ENCODE measurements at places on chromosomes 5 and 9.

GRCh38 chr9:124222918-124223720, 34.6 kb upstream of the NEK6 start:
- DNase-seq: no peak

- no peak for DNase-seq
These were observed 501.0 kb downstream of the GADD45G start for GRCh38 chr9:90105773-90106172.

- no peak for DNase-seq
These were observed 181.0 kb upstream of the PITX1 start for GRCh38 chr5:135214897-135215616.

GRCh38 chr9:120361551-120361950, 218.4 kb downstream of the CDK5RAP2 start:
- no peak for DNase-seq

GRCh38 chr9:88447431-88447830, 59.2 kb downstream of the SPIN1 start:
- DNase-seq: no peak

DNA sequence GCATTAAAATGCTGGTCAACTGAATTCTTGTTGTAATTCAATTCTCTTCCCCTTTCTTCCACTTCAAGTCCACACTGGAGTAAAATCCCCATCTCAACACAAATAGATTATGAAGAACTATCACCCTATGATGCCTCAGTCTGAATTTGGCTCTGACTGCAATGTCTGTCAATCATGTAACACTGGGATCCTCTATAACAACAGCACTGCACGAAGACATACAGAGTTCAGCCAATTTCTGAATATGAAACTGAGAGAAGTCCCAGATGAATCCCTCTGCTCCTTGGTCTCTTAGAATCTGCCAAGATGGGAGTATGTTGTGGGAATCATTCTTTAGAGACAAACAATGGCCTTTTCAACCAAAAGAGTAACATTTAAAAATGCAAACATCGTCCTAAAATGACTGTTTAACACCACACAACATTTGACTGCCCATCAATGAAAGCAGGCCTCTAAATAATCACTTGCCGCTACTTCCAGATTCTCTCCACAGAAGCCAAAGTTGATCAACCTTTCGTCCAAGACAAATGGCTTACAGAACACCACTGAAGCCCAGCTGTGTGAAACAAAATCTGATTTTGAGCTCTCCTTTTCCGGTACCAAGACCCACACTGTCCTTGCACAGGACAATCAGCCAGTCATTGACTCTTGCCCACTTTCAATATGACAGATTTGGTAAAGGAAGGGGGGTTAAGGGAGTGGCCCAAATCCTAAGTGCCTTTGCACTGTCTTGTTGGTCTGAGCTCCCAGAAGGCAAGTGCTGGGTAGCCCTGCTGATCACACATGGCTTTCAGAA, 258.0 kb downstream of the EBF1 start:
- no peak for DNase-seq

GRCh38 chr5:149271716-149272563, at the start of gene AFAP1L1:
Gene AFAP1L1, plus strand, starts transcription at chr5:149271859. Its CDS starts 110 bp downstream, at chr5:149271969.
- peak; percentile 5 for DNase-seq

GRCh38 chr5:30749971-30750370, 443.5 kb upstream of the CDH6 start:
- DNase-seq: no peak

GRCh38 chr5:167050568-167051401, 1240.7 kb upstream of the WWC1 start:
- no peak for DNase-seq

DNA sequence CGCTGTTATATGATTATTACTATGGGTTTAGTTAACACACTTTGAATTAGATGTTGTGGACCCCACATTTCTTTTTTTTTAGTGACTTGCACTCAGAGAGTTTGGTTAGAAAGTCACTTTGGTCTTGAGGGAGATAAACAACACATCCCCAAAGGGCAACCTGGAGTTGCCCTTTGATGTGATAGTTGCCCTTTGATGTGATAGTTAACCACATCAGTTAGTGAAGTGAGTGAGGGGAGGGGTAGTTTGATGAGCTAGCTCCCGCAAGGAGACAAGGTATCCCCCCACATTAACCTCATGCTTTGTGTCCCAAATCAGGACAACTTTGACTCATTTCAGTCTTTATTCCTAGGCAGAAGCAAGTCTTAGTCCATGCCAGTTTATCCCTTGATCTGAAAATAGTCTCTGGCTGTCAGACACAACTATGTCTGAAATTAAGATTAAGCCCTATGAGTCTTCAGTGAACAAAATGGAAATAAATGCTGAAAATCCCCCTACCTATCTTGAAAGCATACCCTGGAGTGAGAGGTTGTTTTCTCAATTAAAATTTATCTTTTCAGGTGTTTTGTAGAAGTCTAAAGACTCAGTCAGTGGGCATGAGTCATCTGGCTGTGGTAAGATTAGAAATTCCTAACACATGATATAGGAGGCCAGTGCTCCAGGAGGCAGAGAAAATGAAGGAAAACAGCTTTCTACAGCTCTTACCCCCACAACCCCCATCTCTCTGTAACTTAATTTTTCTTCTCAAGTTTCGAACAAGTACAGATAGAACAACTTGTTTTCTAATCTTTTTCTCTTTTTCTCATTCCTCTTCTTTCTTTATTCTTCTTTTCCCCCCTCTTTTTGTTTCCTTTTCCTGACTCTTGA, 208.9 kb upstream of the DMRTA1 start:
- DNase-seq: no peak

GRCh38 chr5:115962239-115962564, at the start of gene LVRN:
Gene LVRN, plus strand, starts transcription at chr5:115962475. Its CDS starts 143 bp downstream, at chr5:115962618.
- no peak for DNase-seq

GRCh38 chr5:151646334-151646733, 40.4 kb downstream of the SPARC start:
- DNase-seq: no peak

DNA sequence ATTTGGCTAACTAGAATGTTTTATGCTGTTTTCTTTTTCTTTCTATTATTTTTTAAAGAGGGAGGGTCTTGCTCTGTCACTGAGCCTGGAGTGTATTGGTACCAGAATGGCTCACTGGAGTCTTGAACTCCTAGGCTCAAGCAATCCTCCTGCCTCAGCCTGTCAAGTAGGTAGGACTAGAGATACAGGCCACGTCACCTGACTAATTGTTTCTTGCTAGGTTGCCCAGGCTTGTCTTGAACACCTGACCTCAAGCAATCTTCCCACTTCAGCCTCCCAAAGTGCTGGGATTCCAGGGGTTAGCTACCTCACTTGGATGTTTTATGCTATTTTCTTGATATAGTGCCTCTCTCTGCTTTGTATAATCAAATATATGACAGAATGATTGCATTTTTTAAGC, 166.2 kb downstream of the AOPEP start:
- DNase-seq: no peak

GRCh38 chr5:44160369-44160768, 228.9 kb downstream of the FGF10 start:
- no peak for DNase-seq

DNA sequence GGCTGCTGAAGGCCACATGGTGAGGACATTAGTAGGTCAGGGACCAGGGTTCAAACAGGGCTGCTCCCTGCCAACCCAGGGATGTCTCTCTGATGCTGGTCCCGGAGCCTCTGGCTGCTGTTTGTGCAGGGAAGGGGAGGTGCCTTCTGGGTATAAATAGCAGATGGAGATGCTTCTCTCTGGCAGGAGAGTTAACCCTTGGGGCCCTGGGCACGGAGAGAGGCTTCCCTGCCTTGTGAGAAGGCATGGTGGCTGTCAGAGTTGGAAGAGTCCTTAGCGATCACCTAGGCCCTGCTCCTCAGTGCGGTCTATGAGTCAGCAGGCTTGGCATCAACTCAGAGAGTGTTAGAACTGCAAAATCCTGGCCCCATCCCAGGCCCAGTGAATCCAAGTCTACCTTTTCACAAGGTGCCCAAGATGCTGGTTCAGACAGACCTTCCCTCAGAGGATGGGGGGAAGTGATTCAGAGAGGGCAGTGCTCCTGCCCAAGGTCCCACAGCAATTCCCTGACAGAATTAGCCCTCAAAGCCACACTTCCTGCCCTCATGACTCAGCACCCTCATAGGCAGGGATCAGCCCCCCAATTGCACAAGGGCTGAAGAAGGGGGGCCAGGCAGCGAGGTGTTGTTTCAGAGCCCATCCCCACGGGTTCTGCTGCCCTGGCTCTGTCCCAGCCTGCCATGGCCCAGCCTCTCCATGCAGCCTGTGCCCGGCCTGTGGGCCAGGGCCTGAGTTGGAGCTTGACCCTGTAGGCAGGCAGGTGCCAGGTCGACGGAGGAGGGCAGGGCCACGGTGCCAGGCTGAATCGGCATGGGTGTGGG, 25.6 kb downstream of the CAMK2A start:
- no peak for DNase-seq

DNA sequence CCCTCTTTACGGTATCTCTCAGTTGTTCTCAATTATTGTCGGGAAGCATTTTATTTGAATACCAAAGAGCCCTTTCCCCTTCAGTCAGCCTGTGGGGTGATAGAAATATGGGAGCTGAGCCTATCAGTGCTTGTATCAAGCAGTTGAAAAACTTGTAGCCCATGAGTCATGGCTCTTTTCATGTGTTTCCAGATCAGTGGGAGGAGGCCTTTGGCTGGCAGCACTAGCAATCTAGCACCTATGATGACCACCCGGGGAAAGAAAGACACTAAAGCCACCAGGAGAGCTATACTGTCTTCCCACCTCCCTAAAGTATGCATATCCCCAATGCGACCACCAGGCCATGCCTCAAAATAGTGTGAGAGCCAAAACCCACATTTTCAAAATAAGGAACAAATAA, 696.9 kb upstream of the C9orf72 start:
- DNase-seq: no peak

DNA sequence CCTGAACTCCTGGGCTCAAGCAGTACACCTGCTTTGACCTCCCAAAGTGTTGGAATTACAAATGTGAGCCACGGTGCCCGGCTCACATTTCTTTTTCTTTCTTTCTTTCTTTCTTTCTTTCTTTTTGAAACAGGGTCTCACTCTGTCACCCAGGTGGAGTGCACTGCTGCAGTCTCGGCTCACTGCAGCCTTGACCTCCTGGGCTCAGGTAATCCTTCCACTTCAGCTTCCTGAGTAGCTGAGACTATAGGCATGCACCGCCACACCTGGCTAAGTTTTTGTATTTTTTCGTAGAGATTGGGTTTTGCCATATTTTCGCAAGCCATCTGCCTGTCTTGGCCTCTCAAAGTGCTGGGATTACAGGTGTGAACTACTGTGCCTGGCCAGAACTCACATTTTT, 183.7 kb downstream of the CCDC171 start:
- no peak for DNase-seq

GRCh38 chr5:126514558-126515141, 80.4 kb downstream of the ALDH7A1 start:
- no peak for DNase-seq

DNA sequence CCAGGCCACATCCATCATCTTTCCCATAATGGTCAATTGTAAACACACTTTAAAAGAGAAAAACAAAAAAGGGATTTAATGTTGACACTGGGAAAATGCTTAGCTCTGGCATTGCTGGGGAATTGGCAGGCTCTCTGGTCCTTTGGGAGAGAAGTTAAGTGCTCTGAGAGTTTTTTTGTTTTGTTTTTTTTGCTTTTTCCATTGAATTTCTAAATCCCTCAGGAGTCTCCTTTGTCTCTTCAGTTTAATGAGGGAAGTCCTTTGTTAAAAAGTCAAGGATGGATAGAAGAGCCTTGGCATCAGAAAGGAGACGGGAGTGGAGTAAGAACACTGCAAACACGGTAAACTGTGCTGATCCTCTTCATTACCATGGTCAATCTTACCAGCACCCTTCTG, 7.1 kb upstream of the HAND1 start:
- DNase-seq: no peak

DNA sequence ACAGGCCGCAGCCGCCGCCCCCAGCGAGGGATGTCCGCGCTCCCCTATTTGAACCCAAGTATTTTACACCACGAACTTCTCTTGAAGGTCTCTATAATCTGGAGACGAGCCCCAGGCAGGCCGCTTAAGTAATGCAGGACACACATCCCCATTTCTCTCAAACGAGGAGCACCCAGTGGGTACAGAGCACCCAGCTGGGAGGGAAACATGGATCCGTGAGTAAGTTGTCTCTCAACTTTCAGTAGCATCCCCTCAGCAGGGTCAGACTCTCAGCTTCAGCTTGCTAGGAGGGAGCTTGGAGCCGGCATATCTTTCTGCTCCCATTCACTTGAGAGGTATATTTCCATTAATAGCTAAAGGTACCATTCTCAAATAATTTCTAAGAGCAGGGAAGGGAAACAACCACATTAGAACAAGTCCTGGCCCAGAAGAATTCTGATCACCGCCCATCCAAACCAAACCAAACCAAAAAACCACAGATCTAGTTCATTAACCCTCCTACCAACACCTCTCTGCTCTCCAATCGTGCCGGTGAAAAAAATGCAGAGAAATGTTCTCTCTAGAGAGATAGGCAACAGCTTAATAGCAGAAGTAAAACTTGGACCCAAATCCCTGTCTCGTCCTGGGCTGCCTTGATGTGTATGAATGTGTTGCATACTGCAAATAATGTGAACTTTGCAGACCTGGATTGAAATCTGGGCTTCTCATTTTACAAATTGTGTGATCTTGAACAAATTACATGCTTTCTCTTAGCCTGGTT, 910 bp downstream of the TDRD7 start:
- no peak for DNase-seq

DNA sequence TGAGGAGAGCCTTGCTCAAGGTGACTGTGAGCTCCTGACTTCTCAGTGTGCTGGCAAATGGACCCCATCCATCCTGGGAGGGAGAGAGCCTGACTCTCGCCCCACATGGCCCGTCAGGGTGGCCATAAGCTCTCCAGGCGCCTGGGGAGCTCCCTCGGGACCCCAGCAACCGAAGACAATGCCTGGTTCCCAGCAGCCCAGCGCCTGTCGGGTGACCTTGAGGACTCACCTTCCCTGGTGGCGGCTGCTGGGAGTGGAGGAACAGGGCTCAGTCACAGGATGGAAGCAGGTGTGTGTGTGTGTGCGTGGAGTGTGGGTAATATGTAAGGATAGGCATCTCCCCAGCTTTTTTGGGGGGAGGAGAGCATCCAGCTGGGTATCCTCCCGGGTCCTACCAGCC, 190.3 kb downstream of the MELK start:
- no peak for DNase-seq

- no peak for DNase-seq
These were observed 143.6 kb downstream of the BOD1 start for GRCh38 chr5:173472784-173473278.

GRCh38 chr9:100700689-100701318, 122.9 kb downstream of the CAVIN4 start:
- DNase-seq: no peak
